Activated CD4-positive, alpha-beta T cell treated with anti-CD3 and anti-CD28 coated beads for 24 hours (primary cell): ENCODE measurements at places on chromosomes 11 and 22.
A peak's percentile ranks its signal among the peaks of the same experiment; 100 is the strongest.

DNA sequence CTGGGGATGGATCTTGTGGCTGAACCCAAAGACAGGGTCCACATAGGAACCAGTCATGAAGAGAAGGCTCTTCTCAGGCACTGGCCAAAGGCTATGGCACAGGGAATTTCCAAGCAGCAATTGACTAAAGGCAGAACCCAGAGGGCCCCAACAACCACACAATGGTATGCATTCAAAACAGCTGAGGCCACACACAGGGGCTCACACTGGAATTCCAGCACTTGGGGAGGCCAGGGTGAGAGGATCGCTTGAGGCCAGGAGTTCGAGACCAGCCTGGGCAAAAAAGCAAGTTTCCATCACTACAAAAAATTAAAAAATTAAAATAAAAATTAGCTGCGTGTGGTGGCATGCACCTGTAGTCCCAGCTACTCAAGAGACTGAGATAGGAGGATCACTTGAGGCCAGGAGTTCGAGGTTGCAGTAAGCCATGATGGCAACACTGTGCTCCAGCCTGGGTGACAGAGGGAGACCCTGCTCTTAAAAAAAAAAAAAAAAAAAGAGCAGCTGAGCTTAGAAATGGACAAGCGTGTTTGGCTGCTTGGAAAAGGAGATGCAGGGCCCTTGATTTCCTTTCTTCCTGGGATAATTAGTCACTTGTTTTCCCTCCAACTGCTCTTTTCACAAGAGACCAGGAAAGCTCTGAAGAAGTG is 44.6 kb downstream of the MYH9 start:
- DNase-seq: no peak

DNA sequence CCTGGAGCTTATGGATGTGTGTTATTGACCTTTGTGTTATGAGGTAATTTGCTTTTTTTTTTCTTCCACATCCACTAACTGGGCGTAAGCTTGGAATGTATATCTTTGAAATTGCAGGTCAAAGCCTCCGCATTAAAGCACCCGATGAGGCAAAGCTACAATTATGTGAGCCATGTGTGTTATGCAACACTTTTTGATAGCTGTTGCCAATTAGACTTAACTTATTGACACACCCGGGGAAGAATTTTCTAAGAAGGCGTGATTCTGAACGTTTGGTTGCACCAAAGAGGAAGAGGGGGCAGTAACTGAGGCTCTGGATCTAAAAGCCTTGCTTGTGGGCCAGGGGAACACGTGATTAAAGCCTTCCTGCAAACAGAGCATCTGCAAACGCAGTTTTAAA is 610 bp upstream of the TEX12 start:
- no peak for DNase-seq

DNA sequence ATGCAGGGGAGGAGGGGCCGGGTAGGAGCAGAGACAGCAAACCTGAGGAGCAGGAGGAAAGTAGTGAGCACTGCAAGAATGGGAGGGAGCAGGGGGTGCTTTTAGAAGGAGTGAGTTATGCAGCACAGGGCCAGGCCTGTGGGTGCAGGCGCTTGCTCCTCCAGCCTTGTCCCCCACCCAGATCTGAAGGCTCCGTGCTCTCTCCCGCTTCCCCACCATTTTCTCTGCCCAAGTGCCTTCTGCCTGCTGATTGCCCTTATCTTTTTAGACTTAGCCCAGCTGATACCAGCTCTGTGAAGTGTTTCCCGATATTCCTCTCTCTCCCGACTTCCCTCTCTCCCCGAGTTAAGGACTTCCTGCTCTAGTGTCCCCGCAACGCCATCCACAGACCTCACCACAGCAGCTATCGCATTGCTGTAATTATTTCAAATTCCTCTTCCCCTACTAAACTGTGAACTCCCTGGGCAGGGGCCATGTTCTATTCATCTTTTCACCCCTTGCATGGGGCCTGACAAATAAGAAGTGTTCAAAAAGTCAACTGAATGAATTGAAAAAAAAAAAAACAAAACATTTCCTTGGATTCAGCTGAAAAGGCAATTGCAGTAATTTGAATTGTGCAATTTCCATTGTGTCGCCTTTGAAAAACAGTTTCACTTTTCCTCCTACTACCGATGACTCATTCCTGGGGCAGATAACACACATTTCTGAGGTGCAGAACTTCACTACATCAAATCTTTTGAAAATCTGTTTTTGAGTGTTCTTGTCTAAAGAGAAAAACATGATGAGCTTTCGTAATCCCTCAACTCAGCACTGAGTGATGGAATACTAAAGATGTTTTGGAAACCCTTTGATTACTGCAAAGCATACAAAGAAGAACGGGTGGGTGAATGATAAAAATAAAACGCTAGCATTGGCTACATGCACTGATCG is 69.7 kb upstream of the BMAL1 start:
- no peak for DNase-seq

- DNase-seq: no peak
These were observed 86.2 kb downstream of the MSANTD4 start for GRCh38 chr11:105935791-105936190.

DNA sequence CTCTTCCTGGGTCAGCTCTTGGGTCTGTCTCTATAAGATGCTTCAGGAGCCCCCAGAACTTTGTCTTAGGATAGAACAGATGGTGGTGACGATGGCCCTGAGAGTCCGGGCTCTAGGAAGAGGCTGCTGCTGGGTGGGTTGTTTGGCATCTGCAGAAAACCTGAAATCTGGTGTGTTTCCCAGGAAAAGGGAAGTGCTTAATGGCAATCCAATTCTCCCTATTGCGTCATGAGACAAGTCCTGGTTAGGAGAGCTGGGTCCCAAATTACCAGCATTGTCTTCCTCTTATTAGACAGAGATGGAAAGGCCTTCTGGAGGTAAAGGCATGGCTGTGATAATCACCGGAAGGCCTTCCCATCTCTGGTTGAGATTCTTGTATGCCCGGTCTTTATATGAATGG is 48.9 kb upstream of the GRAMD1B start:
- DNase-seq: no peak

DNA sequence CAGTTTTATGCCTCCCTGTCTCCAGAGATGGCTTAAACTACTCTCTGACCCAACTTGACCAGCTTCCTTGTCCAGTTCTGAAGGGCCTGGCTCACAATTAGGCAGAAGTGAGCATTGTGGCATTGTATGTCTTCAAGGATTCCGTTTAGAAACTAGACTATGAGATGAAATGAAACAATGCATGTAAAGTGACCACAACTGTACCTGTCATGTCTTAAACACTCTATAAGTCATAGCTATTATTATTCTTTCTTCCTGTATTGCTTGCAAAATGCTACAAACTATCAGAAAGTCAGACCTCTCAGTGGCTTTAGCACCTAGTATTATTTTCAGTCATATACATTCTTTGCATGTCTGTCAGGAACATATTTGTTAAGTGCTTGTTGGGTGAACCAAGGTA is 127.9 kb upstream of the MTMR2 start:
- no peak for DNase-seq

GRCh38 chr11:76644591-76644990 is 26.0 kb downstream of the LRRC32 start:
- no peak for DNase-seq

DNA sequence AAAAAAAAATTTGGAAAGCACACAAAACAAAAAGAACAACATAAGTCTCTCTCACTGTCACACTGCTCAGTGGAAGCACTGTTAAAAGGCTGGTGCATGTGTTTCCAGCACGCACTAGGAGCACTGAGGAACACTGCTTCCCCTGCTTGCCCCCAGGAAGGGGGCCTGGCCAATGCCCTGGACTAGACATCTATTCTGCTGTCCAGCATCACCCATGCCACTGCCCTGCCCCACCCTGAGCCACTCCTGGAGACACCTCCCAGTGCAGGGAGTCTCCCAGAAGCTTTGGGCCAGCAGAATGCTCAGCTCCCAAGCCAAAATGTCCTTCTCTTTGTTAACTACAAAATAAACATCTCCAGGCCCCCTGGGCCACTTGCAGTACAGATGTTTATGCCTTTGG is 49.7 kb upstream of the EMID1 start:
- DNase-seq: no peak

- no peak for DNase-seq
These were observed 9.1 kb downstream of the TIMP3 start for GRCh38 chr22:32810555-32811133.

DNA sequence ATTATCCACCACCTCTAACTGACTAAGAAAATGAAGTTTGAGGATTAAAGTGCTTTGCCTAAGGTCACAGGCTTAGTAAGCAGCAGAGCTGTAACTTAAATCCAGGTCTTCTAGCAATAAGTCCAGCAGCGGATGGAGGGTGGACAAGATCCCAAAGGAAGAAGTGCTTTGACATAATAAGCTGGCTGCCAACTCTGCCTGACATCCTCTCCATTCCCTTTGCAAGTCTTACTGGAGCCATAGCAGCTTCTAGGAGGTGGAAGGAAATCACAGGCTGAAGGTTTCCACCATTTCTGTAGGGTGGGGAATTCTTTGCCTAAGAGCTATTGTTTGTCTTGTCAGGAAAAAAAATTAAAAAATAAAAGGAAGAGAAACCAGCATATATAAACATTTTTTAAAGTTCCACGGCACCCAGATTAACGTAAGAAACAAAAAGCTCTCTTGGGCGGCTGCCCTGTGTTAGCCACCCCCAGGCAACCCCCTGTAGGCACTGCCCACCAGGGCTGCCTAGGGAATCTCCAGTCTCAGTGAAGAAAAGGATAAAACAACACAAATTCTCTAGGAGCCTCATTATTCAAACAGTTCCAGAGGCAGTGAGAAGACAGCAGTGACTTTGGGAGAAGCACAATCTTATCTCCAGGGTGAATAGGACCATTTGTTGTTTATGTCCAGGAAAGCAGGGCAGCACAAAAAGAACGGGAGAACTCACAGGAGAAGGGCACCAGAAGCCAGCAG is 380.8 kb upstream of the CADM1 start:
- no peak for DNase-seq

DNA sequence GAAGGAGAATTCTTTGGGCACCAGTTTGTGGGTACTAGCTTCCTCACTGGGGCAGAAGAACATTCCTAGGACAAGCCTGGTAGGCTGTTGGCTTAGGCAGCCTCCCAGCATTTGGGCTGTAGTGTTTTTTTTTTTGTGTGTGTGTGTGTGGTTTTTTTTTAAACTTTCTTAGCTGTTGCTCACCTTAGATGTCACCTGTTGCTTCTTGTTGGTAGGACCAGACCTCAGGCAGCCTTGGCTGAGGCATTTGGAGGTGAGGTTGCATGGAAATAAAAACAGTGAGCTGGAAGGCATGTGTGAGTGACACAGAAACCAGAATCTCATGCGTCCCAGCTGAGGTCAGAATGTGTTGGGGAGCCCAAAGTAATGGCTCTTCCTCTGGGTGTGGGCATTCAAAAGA is 21.3 kb downstream of the AMPD3 start:
- no peak for DNase-seq

DNA sequence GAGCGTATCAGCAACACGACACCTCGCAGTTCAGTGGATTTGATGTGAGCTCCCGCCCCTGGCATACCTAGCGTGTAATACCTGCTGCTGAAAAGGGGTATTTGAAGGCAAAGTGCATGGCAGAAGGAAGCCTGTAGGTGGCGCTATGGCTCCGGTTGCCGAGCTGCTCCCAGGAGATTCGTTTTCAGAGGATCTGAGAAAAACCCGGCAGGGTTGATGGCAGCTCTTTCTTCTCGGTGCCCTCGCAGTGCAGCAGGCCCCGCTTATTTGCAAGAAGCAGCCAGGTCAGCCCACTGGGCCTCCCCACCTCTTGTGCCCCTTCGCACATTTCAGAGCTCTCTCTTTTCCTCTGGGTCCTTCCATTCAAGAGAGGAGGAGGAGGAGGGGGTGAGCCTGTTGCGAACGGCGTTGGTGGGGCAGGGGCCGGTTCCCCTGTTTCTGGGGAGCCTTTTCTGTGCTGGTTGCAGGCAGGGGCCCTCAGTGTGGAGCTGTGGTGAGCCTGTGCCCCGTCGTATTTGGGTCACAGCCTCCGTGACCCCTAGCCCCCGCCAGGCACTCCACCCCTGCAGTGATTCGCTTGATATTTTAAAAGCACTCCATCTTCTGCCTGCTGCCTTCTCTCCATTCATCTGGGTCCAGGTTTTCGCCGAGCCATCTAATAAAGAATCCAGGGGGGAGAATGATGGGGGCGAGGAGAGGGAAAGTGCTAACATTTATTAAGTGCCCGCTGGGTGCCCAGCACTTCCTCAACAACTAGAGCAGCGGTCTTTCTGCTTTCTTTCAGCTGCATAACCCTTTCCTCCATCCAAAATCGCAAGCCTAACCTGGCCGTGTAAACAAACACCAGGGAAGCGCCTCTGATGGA is 85.3 kb upstream of the SYT13 start:
- peak; percentile 58 for DNase-seq

- no peak for DNase-seq
These were observed 4.2 kb downstream of the MRGPRF start for GRCh38 chr11:69008737-69009440.

- DNase-seq: no peak
These were observed 103.6 kb downstream of the TRIM29 start for GRCh38 chr11:120034176-120034875.

DNA sequence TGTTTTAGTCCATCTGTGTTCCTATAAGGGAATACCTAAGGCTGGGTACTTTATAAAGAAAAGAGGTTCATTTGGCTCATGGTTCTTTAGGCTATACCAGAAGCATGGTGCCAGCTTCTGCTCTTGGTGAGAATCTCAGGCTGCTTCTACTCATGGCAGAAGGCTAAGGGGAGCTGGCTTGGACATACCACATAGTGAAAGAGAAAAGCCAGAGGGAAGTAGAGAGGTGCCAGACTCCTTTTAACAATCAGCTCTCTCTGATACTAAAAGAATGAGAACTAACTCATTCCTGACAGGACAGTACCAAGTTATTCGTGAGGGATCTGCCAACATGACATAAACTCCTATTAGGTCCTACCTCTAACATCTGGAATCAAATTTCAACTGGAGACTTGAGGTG is 1250.2 kb upstream of the CNTN5 start:
- no peak for DNase-seq

- DNase-seq: no peak
These were observed 10.2 kb downstream of the C11orf96 start for GRCh38 chr11:43952401-43953342.

- no peak for DNase-seq
These were observed at the start of gene PKP3 for GRCh38 chr11:394034-394857. PKP3 (plus strand) TSS chr11:394209; CDS start chr11:394293, 84 bp downstream.

DNA sequence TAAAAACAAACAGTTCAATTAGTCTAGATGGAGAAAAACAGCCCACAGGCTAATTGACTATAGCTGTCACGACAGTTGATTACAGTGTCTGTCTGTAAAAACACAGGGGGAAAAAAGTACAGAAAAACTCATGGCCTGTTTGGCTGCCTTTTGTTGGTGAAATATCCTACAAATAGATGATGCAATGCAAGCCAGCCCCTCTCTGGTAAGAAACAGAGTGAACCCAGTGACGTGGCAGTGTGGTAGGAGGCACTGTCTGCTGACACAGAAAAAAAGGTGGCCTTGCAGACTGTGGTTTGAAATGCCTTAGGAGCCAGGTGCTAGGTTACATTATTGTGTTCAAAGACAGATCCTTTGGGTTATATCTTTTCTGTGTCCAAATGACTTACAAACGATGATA is 431.4 kb upstream of the CCDC90B start:
- no peak for DNase-seq

GRCh38 chr11:43518408-43519160 is 159.9 kb downstream of the TTC17 start:
- DNase-seq: no peak

DNA sequence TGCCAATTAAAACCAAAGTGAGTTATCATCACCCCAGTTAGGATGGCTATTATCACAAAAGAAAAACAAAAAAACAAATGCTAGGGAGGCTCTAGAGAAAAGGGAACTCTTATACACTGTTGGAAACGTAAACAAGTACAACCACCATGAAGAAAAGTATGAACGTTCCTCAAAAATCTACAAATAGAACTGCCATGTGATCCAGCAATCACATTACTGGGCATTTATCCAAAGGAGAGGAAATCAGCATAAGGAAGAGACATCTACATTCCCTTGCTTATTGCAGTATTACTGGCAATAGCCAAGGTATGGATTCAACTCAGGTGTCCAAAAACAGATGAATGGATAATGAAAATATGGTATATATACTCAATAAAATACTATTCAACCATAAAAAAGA is 1145.1 kb downstream of the LRRC4C start:
- DNase-seq: no peak
